ENCODE measurements at places on chromosomes 4 and X. TPM values are rescaled to one million over a fixed set of nuclear protein-coding genes. Genes with fewer than 3 reads are reported as not detected.

- DNase-seq, result no peak
Observed at GRCh38 chrX:9285342-9285771, 179.5 kb upstream of the TBL1X start.

DNA sequence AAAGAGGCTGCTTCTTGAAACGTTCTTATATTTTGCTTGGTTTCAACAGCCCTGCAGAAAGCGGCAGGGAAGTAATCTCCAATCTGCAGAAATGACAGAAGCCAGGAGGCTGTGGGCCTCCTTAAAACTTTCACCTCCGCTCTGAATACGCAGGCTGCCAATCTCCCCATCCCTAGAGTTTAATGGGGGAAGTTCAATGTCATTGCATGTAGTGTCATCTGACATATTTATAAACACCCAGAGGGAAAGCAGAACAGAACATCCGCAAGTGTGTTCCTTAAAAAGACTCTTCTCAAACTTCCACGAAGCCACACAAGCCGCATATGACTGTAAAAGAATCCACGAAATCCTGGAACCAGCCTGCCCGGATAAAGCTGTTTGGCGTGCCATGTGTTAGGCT is 148.8 kb upstream of the TBL1X start:
- DNase-seq, result no peak

DNA sequence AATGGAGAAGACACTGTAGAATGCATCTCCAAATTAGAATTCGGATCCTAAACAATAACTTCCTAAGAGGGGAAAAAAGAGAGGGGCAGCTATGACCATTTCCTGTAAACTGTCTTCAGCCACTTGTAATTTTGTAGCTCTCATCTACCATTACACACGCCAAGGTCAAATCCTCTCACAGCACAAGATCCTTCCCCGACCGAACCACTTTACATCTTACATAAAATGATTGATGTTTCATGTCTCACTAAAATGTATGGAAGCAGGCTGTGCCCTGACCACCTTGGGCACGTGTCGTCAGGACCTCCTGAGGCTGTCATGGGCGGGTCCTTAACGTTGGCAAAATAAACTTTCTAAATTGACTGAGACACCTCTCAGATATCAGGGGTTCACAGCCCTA is 24.1 kb upstream of the PBDC1 start:
- peak; percentile 36 for DNase-seq

DNA sequence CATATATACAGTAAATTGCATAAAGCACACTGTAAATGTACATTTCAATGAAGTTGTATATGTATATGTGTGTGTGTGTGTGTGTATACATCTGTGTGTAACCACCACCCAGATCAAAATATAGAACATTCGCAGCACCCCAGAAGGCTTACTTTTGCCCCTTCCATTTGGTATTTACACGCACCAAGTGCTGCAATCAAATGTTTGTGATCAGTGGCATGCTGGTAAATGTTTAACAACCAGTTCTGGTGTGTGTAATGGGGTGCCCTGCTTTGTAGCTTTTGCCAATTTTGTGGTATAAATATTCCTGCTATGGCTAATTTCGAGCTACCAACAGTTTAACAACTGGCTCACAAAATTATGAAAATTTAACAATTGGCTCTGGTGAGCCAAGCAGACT is 101.3 kb downstream of the RTL5 start:
- DNase-seq, result no peak

GRCh38 chr4:128328106-128328505 is 40.5 kb upstream of the PGRMC2 start:
- DNase-seq, result no peak

- no peak for DNase-seq
Observed at GRCh38 chr4:39384563-39384962, 18.4 kb upstream of the RFC1 start.

GRCh38 chr4:137156054-137156453 is 376.2 kb downstream of the PCDH18 start:
- DNase-seq, result no peak

The LRP2BP gene
- total RNA-seq, result 1.8 TPM

The ATOH1 gene
- under 0.01 TPM for total RNA-seq

The NWD2 gene
- total RNA-seq, result not detected
